ENCODE measurements at places on chromosomes 3 and 15.

DNA sequence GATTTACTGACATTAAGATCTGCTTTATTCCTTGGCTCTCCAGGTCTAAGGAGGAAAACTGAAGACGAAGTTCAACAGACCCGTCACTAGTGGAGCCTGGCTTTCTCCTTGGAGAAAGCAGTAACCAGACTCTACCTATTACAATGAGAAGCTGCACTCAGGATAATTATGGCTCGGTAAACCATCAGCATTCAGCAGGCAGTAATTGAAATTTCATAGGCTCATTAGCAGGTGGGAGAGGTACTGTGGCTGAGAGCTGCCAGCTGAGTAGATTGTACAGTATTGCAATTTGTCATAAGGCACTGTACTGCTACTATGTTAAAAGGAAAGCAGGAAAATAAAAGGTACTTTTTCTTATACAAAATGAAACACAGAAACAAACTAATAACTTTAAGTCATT, 51.2 kb downstream of the CHAC1 start:
- no peak for DNase-seq

GRCh38 chr3:117748131-117748530, 1038.6 kb downstream of the TUSC7 start:
- no peak for DNase-seq

- DNase-seq, result no peak
These were observed 27.0 kb upstream of the CD200R1L start for GRCh38 chr3:112873632-112874031.

GRCh38 chr3:133153382-133153781, 115.2 kb downstream of the TMEM108 start:
- DNase-seq, result no peak

DNA sequence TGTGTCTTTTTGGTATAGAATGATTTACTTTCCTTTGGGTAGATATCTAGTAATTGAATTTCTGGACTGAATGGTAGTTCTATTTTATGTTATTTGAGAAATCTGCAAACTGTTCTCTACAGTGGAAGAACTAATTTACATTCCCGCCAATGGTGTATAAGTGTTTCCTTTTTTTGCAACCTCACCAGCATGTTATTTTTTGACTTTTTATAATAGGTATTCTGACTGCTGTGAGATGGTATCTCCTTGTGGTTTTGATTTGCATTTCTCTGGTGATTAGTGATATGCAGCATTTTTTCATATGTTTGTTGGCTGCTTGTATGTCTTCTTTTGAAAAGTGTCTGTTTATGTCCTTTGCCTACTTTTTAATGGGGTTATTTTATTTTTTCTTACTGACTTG, 607.2 kb downstream of the OTOL1 start:
- DNase-seq, result no peak

GRCh38 chr15:94470492-94470891, 239.1 kb downstream of the MCTP2 start:
- no peak for DNase-seq

DNA sequence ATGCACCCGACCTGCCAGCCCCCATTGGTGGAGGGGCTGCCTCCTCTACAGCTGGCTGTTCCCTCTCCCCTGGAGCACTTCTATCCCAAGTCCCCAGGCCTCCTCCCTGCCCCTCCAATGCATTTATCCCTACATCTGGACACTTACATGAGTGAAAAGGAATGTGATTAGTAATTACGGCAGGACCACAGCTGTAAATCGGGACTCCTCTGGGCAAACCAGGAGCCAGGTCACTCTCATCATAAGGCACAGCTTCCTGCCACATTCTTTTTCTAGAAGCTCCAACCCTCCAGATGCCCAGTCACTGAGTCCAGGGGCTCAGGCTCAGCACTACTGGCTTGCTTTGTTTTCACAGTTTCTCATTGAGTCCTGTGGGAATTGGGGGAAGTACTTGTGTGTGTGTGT, 54.3 kb downstream of the IL20RB start:
- no peak for DNase-seq

DNA sequence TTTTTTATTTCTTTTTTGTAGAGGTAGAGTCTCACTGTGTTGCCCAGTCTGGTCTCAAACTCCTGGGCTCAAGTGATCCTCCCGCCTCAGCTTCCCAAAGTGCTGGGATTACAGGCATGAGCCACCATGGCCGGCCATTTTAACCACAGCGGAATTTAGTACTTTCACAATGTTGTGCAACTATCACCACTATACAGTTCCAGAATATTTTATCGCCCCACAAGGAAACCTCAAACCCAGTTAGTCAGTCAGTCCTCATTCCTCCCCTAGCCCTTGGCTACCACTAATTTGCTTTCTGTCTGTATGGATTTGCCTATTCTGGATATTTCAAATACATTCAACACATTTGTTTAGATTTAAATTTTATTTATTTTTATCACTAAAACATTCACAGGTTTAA, 15.5 kb upstream of the HOMER2 start:
- no peak for DNase-seq

DNA sequence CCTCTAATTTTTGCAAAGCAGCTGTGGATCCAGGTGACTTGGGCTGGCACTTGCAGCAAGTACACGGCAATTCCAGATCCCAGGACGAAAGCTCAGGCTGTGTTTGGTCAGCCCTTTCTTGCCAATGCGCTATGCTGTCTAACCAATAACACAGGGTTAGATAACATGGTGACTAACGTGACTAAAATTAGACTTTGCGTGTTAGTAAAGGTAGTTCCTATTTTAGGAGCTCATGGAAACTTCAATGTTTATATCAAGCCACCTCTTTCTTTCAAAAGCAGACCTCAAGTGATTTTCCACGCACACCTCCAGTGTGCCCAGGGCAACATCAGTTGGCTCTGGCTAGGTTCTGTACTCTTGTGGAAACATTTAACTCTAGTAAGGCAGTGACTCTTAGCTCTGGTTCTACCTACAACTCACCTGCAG, 32.5 kb downstream of the CDCP1 start:
- no peak for DNase-seq

- DNase-seq, result no peak
These were observed 83.9 kb upstream of the ARL6 start for GRCh38 chr3:97680696-97681095.

DNA sequence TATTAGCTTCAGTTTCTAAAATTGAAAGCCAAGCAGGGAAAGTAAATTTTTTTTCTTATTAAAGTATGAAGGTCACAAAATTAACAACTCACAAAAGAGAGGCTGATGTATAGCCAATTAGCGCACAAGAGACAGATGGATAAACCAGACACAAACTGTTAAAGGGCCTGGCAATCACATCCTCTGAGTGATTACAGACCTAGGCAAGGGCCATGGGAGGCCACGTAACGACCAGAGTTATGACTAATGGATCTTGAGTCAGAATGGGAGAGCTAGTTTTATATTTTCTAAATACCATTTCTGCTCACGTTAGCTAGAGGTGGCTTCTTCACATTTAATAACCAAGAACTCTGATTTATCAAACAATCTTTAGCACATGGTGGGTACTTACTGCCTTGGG, 17.8 kb upstream of the SCAMP5 start:
- DNase-seq, result no peak

DNA sequence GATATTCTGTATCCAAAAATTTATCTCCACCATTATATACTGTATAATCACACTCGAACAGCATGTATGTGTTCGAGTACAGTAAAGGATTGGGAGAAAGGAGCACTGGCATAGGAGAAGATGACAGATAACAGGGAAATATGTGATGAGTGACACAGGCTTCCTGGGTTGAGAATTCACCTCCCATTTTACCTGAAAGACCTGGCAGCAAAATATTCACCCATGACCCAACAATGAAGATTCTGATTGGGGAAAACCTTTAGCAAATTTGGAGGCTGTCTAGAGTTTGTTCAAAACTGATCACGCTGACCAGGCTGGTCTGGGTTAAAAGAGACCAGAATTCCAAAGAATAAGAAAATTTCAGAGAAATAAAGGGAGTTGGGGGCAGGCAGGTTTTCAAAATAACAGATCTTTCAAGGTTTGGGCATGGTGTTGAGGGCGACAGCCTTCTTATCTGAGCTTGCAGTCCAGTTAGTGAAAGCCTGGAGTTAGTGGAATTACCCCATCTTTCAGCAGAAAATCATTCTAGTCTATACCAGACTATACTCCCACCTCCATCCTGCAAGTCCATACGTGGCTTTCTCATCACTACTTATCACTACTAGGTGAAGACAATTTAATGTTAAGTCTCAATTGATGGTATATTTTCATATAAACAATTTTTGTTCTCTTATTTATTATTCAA, 42.8 kb upstream of the RSL24D1 start:
- DNase-seq, result no peak

- DNase-seq, result no peak
These were observed 19.9 kb upstream of the VPS39 start for GRCh38 chr15:42228036-42228435.

DNA sequence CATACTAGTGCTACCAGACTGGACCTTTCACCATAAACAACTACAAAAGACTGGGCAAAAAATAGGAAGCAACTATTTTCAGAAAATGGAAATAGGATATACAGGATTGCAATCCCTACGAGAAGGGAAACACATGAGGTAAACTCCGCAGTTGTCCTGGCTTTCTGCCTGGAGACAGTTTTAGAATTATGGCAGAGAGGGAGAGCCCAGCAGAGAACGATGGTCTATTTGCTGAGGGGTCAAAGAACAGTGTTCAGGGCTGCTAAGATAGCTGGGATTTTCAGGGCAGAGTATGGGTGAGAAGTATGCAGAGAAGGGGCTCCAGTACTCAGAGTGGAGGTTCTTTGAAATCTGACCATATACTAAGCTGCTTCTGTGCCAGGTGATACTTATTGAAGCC, 163.4 kb downstream of the CHDH start:
- no peak for DNase-seq

DNA sequence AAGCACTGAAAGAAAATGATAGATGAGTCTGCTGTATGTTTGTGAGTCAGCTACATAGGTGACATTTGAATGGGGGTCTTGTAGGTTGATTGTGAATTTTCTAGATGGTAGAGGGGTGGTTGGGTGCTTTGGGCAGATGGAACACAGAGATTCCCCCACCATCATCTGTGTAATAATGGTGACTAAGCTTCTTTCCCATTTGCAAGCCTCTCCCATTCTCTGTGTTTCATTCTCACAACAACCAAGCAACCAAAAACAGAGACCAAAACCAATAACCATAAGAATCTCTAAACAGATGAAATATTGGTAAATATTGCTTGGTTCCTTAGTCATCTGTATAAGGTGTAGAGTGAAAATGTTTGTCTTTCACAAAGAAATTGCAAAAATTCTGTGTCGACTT, 17.8 kb upstream of the UTS2B start:
- DNase-seq, result no peak

DNA sequence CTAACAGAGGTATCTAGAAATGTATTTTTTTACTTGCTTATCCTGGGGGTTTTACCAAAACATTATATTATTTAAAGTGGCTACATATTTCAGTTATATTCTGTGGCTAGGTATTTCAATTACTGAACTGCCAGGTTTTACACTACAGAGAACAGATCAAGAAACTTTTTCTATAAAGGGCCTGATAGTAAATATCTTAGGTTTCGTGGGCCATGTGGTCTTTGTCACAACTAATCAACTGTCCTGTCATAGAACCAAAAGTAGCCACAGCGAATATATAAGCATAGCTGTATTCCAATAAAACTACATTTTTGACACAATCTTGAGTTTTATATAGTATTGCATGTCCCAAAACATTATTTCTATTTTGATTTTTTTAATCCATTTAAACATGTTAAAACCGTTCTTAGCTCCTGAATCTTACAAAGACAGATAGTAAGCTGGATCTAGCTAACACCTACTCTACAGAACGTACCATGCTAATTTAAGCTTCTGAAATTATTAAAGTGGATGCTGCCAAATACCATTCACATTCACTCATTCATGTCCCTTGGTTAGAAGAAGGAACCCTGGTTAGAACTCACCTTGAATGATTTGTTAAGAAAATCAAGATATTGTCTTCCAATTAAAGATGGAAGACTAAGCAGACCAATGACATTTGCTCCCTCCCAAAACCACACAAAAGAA, 118.2 kb upstream of the TGFBR2 start:
- no peak for DNase-seq

DNA sequence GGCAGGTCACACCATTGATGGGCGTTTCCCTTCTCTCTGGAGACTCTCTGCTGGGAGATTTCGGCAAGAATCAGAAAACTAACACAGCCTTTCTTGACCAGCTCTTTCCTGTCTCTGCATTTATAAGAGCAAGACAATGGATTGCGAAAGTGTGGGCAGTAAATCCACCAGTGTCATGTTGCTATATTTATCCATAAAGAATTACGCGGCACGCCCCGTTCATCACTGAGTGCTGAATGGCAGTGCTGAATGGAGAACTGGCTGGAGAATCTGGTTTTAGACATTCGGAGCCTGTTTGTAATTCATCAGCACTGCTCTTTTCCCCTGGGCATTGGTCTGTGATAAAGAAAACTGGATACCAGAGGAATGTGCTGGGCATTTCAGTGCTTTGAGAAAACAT, 2.0 kb upstream of the CEMIP start:
- DNase-seq, result no peak

DNA sequence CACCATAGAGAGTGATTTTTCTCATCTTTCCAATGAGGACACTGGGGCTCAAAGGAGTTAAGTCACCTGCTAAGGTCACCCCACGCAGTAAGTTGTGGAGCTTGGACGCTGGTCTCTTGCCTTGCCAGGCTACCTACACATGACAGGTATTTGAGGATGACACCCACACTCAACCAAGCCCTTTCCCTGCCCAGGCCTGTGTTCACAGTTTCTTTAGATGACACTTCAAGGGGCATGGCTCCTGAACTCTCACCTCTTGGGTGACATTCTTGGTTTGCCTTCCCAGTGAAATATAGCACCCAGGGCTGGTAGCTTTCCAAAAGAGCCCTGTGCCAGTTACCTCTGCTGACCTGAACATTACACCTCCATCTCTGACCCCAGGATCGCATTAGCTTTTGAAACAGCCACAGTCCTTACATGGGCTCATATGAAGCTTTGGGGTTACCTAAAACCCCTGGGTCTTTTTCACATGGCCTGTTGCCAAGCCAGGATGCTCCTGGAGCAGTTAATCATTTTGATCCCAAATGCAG, 148.0 kb downstream of the RPLP1 start:
- DNase-seq, result no peak

DNA sequence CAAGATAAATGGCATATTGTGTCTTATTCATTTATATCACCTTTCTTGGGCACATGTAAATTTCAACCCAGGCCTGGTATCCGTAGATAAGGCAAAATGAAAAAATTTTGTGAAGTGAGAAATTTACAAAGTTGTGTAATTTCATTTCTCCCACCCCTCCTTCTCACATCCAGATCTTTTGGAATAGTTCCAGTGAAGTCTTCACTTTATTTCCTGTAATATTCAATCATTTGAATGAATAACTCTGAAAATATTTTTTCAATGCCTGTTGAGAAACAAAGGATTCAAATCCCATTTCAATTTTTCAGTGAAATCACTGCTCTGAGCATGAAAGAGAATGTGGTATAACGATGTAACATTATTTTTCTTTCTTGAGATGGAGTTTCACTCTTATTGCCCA, 53.4 kb downstream of the BTLA start:
- DNase-seq, result no peak

GRCh38 chr3:132211896-132212295, 105.3 kb upstream of the ACP3 start:
- DNase-seq, result no peak

Measured in CD4-positive, alpha-beta T cell treated with Interleukin-10 for 1 hour (primary cell).